HFFc6 (cell line): ENCODE measurements at places on chromosomes 5 and 9. TPM values are rescaled to one million over a fixed set of nuclear protein-coding genes. Genes with fewer than 3 reads are reported as not detected.
A peak's percentile ranks its signal among the peaks of the same experiment; 100 is the strongest.

Gene C1QTNF2
- total RNA-seq = 0.63 to 2.9 TPM (median 1.3 TPM) in 3 replicates

Gene PGM5
- total RNA-seq = 0.35 to 0.45 TPM in 2 of 3 replicates, not detected in the other

Gene ISL1
- total RNA-seq = 0.72 to 4.1 TPM (median 3.9 TPM) in 3 replicates

Gene GABRA1
- not detected in 3 replicates for total RNA-seq

Gene DRD1
- not detected in 3 replicates for total RNA-seq

DNA sequence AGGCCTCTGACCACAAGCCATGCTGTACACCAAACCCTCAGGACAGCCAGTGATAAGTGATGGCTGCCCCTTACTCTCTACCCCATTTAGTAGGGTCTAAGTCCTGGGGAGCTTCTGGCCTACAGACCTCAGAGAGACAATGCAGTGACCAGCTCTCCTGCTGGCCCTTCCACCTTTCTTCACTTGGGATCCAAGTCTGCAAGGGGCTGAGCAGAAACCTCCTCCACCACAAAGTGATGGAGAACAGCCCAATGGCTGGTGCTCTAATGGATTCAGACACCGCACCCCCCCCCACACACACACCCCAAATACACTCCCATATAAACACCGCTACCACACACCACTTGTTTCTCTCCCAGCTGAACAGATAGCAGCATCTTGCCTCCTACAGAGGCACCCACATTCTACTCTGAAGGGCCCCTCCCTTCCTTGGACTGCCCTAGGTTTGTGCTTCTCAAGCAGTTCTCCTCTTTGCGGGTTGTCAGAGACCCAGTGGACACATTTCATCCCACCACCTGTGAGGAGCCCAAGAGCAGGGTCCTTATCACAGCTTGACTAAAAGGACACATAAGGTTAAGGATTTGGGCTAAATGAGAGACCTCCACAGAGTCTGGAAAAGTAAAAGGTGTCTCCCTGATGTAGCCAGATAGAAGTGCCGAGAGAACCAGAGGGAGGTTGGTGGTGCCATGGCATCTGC is 1.3 kb upstream of the PDLIM4 start:
- DNase-seq = no peak

GRCh38 chr5:82403026-82403425 is 124.9 kb upstream of the RPS23 start:
- no peak for DNase-seq

DNA sequence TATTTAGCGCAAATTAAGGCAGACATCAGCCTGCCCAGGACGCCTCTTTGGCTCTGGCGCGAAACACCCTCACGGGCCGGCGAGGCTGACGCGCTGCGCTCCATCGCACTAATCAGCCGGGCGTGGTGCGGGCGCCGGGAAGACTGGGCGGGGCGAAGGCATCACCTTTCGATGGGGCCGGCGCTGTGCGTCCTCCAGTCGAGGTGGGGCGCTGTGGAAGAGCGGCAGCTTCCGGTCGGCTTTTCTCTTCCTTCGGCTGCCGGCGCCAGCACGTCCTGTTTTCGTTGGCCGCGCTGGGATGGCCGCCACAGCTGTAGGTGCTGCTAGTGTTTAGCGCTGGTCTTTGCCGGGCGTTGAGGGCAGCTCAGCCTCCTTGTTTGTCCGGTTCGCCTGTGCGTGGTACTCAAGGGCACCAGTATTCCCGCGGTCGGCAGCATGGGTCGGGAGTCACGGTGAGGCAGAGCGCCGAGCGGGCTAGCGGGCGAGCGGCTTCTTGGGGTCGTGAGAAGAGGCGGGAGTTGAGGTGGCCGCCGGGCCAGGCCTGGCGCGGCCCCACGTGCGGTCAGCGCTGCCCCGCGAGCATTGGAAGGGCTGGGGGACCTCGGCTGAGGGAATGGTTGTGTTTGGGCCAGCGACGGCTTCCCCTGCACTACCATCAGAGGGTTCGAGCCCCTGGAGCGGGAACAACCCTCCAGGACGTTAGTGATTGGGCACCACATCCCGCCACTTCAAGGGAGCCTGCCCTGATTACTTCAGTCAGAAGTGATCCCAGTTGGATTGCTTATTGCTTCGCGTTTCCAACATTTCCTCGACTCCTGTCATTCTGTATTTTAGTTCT is at the start of gene DDX46:
Gene DDX46 (plus strand): TSS at position 276 of the 838 bp plus-strand sequence. CDS start 160 bp downstream, at position 436.
- DNase-seq = peak; percentile 91

DNA sequence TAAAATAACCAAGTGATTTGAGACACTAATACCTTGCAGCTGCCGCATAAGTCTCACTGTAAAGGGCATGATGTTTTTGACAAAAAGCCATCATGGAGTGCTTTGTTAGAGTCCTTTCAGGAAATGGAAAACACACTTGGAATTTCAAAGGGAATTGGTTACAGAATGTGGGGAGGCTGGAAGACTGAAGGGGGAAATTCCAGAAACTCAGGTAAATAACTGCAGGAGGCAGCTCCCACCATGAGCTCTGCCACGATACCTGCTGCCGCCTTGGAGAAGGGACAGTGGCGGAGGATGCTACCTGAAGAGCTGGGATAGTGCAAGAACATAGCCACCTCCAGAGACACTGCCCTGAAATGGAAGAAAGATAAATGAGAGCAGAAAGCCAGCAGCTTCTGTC is 66.9 kb downstream of the PRKACG start:
- DNase-seq = no peak

DNA sequence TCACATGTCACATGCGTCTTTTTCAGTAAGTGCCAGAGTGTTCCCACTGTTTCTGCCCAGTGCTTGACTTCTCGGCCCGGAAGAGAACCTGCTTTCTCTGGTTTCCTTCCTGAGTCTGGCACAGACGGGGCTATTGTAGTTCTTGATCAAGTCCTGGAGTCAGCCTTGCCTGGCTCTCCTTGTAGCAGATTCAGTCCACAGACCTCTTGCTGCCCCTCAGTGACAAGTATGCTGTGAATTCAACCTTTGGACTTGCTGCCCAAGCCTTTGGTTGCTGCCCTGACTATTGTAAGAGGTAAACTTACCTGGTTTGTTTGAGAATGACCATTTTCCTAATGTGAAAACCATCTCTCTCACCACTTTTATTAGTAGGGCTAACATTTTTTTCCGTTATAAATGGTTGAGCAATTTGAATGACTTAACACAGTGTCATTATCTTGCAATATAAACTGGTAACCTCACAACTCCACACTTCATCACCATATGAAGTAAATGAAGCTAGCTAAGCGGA is 24.7 kb downstream of the ZBTB34 start:
- DNase-seq = no peak

DNA sequence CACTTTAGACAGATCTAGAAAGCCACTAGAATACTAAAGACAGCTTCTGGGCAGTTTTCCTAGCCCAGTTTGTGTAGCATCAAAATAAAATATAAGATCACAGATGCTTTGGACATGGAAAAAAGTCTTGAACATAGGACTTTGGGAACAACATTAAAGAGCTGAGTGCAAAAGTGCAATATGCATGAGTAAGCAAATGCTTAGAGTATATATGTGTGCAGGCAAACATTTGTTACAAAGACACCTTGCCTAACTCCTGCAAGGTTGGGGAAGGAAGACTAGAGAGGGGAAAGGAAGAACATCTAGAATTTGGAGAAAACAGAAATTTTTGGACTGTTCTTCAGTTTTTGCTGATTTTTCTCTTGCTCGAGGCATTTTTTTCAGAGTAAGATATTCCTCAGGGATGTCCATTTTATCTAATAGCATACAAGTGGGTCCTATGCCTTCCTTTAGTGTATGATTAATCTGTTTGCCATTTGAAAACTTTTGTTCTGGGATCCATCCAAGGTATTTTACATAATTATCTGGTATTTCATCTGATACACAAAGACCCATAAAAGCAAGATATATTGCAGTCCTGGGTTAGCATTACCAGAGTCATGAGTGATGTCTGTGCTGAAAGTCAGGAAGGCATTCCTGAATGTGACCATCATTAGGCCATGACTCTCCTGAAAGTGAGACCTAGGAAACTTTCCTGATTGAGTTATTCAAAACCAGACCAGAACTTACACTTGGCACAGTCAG is 142.0 kb upstream of the RGMB start:
- DNase-seq = peak; percentile 93

GRCh38 chr9:128923493-128923883 is 2.7 kb downstream of the PHYHD1 start:
- DNase-seq = no peak

DNA sequence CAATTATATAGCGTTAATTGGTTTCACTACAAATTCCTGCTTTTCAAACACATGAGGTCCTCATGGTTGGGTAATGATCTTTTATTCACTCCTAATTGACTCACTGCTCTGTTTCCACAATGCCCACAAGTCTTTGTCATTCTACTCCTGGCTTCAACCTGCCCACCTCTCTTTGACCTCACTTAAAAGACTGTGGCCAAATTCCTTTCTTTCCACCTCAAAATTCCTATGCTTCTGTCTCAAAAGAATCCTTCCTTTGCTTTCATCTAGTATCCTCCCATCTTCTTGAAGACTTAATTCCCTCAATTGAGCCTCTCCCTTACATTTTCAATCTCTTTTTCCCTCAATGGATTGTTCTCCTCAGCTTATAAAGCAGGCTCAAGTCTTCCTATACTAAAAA is 4.9 kb downstream of the APBA1 start:
- DNase-seq = no peak

DNA sequence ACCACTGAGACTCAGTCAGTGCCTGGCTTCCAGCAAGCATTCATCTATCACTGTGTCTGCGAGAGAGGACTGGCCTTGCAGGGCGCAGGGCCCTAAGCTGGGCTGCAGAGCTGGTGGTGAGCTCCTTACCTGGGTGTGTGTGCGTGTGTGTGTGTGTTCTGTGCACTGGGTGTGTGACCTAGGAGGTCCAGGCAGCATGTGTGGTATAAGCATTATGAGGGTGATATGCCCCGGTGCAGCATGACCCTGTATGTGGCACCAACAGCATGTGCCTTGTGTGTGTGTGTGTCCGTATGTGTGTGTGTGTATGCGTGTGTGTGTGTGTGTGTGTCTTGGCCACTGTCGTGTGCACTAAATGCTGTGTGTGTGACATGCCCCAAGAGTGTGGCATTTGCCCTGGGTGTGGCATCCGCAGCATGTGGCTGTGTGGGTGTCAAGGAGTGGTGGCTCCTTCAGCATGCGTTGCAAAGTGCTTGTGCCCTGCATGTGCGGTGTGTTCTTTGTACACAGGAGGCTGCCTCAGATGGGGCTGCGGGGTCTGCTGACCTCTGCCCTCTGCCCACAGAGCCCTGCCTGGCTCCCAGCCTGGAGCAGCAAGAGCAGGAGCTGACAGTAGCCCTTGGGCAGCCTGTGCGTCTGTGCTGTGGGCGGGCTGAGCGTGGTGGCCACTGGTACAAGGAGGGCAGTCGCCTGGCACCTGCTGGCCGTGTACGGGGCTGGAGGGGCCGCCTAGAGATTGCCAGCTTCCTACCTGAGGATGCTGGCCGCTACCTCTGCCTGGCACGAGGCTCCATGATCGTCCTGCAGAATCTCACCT is 3.3 kb downstream of the FGFR4 start:
- DNase-seq = no peak

- no peak for DNase-seq
Measured at GRCh38 chr5:163162645-163163044, 274.8 kb upstream of the CCNG1 start.

- DNase-seq = no peak
Measured at GRCh38 chr5:56638768-56639238, 176.5 kb upstream of the MAP3K1 start.
